ENCODE measurements at places on chromosomes 1 and 21.

GRCh38 chr1:3170561-3171453 is 101.8 kb downstream of the PRDM16 start:
- no peak for DNase-seq

DNA sequence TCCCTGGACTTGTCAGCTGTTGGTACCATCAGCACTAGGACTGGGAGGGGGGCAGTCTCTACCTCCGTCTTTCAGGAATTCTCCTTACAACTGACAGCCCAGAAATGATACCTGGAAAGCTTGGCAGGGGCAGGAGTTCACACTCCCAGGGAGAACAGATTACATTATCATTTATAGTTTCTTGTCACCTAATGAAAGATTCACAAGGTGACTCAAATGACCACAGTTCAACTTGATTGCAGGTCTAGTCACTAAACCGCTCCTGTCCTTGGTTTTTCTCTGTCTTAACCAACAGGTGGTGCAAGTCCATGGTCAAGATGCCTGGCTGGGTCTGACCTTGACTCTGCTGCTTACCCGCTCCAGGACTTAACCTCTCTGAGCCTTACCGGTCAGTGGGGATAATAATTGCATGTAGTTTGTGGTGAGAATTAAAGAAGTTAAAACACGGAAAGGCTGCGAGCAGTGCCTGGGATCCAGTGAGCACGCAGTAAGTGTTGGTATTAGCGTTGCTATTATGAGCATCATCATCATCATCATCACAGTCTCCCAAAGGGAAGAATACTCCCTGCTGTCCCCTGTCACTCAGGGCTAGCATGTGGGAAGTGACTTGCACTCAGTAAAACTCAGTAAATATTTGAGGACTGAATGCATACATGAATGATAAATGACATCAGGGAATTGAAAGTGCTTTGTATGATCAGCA is 125.3 kb upstream of the CD34 start:
- DNase-seq, result no peak

- DNase-seq, result no peak
These were observed 5.9 kb downstream of the ARHGEF10L start for GRCh38 chr1:17545356-17545755.

DNA sequence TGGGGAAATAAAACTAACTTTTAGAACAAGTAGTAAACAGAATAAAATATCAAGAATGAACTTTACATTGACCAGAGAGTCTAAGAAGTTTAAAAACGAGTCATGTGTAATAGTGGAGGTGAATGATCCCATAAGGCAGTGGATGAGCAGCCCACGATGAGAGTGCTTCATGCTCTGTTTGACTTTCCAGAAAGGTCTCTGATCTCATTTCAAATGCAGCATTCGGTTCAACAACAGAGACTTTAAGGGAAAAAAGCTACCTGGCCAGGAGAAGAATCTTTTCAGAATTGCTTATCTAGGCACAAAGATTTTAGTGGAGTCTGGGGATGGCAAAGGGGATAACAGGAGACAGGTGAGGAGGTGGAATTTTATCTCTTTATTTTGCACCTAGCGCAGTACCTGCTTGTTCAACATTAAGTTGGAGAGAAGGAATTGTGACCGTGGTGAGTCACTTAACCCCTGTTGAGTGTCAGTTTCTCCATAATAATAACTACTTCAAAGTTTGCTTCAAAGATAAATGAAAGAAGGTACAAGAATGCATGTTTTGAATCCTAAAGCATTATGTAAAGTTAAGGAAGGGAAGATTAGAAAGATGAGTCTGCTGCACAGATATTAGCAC is 94.9 kb upstream of the KIF26B start:
- no peak for DNase-seq
